ENCODE measurements at places on chromosomes 7 and 10.

- DNase-seq = no peak
Observed at GRCh38 chr7:66157060-66157459, 42.4 kb downstream of the CRCP start.

- DNase-seq = no peak
Observed at GRCh38 chr7:112199035-112199655, 7.1 kb downstream of the DOCK4 start.

DNA sequence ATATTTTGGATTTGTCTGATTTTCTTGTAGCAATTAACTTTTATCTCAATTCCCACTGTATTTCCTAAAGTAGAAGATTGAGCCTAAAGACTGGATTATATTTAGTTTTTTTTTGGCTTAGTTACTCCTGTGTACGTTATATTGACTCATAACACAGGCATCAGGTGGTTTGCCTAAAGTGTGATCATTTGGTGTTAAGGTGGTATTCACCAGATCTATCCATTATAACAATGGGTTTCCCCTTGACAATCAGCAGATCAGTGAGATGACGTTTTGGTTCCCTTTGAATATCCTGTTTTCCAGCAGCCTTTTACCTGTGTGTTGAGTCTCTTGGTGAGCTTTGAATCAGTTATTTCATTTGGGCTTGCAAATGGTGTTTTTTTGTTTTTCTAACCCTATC, 18.1 kb downstream of the MAPK8 start:
- no peak for DNase-seq

DNA sequence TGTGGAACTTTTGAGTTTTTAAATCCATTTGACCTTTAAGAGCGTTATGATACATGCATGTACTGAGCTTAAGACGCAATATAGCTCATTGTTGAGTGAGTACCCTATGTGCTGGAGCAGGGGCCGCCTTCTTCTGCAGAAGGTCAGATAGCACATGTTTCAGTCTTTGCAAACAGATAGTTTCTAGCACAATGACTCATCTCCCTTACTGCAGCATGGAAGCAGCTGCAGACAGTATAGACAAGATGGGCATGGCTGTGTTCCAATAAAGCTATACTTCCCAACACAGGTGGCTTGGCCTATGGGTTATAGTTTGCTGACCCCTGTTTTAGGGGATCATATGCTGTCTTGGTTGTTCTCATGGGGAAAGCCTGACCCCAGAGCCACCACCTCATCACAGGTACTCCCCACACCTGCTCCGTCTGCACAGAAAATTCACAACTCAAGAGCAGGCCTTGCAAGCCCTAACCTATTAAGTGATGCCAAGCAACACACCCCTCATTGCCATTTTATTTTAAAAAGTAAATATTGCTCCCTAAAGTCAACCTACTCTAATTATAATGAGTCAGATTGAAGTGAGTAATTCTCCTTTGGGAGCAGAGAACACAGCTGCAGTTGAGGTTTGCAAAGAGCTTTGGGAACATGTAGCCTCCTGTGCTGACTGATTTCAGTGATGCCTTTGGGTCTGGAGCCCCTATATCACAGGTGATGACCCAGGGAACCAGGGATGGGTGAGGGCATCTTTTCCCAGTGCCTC, 330.1 kb downstream of the PAXIP1 start:
- no peak for DNase-seq

DNA sequence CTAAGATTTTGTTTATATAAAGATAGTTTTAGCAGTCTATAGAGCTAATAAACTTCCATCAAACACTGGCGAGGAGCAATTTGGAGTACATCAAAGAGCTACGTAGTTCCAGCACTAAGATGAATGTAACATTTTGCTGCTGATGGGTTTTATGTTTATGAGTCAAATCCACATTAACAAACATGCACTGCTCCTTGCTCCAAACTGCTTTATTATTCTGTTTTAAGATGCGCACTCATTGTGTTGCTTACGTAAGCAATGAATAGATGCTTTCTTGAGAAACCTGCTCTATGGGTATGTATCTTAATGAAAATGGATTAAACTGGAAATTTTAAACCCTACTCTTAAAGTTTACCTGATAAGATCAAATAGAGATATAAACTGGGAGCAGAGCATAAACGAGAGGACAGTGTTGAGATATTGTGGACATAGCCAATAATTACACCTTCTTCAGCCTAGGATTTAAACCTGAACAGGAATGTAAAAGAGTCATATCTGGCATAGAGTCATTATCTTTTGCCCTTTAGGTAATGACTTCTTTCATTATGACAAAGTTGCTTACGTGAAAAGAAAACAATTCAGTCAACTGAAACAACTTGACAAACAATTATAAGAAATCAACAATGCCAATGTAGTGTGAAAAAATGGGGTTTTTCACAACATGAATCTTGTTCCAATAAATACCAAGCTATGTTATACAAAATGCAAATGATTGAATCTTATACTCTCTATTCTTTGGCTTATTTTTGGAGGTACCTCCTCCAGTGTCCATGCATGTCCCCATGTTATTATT, 153.5 kb upstream of the MTPN start:
- no peak for DNase-seq

DNA sequence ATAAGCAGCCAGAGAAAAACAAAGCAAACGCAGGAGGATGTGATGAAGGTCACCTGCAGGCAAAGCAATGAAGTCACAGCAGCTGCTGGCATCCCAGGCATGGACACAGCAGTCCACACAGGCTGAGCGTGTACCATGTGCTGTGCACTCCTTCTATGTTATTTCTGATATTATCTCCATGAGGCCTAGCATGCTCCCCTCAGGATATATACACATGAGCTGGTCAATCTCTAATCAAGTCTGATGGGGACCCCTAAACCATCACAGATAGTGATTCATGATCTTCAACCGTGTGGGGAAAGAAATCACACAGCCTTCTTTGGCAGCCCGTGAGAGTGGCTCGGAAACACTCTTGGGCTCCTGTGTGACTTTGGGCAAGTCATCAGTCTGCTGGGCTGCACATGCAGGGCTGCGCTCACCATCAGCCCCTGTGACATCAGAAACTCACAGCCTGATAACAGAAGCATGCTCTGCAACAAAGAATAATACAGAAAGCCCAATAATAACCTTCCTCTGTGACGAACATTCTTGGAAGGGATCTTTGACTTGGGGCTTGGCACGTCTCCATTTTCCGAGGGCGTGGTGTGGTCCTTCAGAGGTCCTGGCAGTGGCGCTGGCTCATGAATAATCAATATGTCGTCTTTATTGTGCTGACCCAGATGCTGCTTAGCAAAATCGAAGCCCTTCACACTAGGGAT, 83.0 kb upstream of the ATP6V0A4 start:
- no peak for DNase-seq

DNA sequence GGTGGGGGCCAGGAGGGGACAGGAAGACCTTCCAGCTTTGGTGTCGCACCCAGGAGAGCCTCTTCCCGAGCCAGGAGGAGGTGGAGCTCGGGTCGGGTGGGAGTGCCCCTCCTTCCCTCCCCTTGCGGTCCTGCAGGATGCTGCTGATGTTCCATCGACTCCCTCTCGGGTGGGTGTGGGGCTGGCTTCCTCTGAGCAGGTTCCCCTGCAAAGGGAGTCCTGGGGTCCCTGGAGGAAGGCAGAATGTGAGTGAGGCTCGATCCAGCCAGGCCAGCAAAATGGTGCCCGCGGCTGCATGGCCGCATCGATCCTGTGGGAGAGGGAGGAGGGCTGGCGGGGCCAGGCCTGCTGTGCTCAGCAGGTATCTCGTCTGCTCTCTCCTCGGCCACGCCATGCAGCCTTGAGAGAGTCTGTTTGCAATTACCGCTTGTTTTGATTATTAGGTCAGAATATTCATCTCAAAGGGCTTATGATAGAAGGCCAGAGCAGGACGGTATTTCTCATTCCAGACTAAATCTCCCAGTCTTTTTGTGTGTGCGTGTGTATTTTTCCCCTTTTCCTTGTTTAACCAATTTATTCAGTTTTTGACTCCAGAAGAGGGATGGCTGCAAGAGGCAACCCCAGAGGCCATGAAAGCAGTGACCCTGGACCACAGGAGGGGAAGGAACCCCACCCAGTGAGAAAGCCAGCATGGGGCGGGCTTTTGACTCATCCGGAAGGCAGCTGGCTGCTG, 137.3 kb upstream of the ZMIZ1 start:
- no peak for DNase-seq

GRCh38 chr10:89120931-89121763, 86.0 kb downstream of the CH25H start:
- no peak for DNase-seq

- DNase-seq = peak; percentile 15
Observed at GRCh38 chr7:155007947-155008346, 5.0 kb upstream of the PAXIP1 start.

GRCh38 chr10:26172131-26172530, 44.4 kb upstream of the GAD2 start:
- no peak for DNase-seq

GRCh38 chr7:30281791-30282190, 2.6 kb upstream of the ZNRF2 start:
- no peak for DNase-seq

GRCh38 chr10:127197154-127197432, 702 bp upstream of the INSYN2A start:
- no peak for DNase-seq

- no peak for DNase-seq
Observed at GRCh38 chr7:9983048-9983447, 990.6 kb upstream of the PHF14 start.

- DNase-seq = no peak
Observed at GRCh38 chr10:73965890-73966768, 31.8 kb upstream of the VCL start.

DNA sequence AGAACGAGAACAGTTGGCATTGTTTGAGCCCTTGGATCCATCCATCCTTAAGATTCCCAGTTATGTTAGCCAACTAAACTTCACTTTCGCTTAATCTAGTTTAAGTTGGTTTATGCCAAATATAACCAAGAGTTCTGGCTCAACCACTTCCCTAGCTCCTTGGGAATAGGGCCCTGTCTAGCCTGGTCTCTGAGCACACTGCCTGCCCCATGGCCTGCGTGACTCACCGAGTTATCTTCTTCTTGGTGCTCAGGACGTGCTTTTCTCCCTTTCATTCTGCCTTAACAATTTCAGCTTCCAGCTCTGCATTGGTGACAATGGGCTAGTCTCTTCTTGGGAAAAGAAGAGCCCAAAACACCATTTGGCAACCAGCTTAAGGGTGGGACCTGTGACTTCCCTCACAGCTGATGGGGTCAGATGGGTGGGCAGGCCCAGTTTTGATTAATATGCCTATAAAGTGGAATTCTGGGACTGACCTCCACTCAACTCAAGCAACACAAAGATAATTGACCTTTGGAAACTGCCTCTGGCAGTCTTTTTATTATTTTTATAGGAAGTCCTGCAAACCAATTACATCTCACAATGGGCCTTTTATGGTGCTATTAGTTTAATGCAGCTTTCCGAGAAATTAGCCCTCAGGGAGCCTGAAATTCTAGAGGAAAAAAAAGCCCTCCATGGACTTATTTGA, 126.4 kb downstream of the CFAP58 start:
- no peak for DNase-seq

GRCh38 chr10:89547853-89548513, 12.6 kb upstream of the SLC16A12 start:
- DNase-seq = no peak

- no peak for DNase-seq
Observed at GRCh38 chr10:23610626-23611307, 171.9 kb downstream of the OTUD1 start.

- DNase-seq = no peak
Observed at GRCh38 chr7:104550362-104550761, 222.0 kb downstream of the LHFPL3 start.

- DNase-seq = no peak
Observed at GRCh38 chr7:65004575-65004974, 1.9 kb downstream of the ERV3-1 start.

- DNase-seq = peak; percentile 84
Observed at GRCh38 chr10:30701451-30702173, 72.1 kb upstream of the LYZL2 start.

DNA sequence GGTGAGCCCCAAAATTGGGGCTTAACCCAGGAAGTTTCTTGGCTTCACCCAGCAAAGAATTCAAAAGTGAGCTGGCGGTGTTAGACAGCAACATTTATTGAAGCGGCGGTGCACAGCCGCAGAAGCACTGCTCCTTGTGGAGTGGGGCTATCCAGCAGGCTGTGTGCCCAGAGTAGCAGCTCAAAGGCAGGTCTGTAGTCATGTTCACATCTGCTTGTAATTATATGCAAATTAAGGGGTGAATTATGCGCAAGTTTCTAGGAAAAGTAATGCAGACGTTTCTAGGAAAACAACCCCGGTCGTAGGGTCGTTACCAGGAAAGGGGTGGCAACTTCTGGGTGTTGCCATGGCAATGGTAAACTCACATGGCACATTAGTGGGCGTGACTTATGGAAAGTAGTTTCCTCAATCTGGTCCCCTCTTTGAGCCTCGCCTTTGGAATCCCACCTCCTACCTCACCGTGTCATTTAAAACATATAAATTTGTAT, 13.7 kb upstream of the KBTBD2 start:
- DNase-seq = peak; percentile 71

- no peak for DNase-seq
Observed at GRCh38 chr10:82411416-82411815, 536.4 kb downstream of the NRG3 start.

DNA sequence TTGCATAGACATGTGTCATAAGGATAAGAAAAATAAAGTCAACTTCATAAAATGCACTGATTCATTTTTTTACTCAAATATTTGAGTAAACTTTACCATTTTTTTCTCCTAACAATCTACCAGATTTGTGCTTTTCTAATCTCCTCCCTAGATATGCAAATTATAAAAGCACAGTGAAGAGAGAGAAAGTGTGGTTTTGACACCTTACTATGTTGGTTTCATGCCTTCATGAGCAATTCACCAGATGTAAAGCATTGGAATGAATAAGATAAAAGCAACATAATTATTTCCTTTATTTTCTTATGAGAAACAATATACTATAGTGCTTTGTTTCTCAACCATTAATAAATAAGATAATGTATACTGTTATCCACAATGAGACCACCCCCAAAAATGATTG, 432.5 kb upstream of the PCDH15 start:
- DNase-seq = no peak

GRCh38 chr7:148503900-148504487, 86.6 kb upstream of the C7orf33 start:
- peak; percentile 14 for DNase-seq

DNA sequence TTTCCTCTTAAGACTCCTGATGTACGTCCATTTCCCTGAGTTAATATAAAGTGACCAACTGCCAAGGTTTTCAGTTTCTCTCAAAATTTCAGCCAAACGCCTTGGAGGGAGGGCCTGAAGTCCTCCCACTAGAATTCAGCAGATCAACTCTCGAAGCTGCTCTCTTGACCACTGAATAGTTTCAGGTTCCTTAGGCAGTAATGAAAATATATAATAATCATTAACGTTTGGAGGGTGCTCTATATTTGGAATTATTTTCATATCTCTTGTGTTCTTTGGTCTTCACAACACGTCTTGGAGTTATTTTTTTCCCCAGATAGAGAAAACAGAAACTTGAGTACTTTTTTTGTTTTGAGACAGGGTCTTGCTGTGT, 123.6 kb upstream of the SFMBT2 start:
- DNase-seq = no peak

DNA sequence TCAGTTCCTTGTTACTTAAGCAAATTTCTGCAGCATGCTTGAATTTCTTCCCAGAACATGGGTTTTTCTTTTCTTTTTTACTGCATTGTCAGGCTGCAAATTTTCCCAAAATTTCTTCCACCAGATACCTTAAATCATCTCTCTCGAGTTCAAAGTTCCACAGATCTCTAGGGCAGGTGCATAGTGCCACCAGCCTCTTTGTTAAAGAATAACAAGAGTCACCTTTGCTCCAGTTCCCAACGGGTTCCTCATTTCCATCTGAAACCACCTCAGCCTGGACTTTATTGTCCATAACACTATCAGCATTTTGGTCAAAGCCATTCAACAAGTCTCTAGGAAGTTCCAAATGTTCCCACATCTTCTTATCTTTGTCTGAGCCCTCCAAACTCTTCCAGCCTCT, 389.2 kb downstream of the NXPH1 start:
- no peak for DNase-seq

GRCh38 chr10:1425879-1426278, 311.4 kb downstream of the ADARB2 start:
- no peak for DNase-seq
